ENCODE measurements at places on chromosomes 5 and 9.

DNA sequence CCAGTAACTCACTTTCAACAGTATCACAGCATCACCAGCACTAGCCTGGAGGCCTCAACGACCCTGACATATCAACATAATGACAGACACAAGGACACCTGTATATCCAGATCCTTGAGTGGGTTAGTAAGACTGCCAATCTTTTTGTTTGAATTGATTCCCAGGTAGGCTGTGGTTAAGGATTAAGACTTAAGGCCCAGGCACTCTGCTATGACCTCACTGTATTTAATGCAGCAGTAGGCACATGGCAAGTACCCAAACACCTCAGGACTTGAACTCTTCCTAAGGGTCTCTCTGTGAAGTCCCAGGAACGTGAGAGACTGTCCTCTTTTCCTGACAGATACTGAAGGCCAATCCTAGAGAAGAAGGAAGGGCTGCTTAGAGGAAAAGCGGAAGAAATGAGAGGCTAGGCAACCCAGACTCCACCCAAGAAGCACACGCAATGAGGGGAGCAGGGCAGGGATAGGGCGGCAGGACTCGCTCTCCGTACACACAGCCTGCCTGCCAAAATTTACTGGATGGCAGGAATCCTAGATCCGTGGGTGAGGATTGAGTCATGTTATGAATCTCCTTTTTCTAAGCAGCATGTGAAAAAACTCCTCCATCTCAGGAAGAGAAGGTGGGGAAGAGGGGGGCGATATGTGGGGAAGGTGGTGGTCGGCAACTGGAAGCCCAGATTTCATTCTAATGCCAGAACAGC, 93.4 kb downstream of the SIL1 start:
- no peak for DNase-seq

DNA sequence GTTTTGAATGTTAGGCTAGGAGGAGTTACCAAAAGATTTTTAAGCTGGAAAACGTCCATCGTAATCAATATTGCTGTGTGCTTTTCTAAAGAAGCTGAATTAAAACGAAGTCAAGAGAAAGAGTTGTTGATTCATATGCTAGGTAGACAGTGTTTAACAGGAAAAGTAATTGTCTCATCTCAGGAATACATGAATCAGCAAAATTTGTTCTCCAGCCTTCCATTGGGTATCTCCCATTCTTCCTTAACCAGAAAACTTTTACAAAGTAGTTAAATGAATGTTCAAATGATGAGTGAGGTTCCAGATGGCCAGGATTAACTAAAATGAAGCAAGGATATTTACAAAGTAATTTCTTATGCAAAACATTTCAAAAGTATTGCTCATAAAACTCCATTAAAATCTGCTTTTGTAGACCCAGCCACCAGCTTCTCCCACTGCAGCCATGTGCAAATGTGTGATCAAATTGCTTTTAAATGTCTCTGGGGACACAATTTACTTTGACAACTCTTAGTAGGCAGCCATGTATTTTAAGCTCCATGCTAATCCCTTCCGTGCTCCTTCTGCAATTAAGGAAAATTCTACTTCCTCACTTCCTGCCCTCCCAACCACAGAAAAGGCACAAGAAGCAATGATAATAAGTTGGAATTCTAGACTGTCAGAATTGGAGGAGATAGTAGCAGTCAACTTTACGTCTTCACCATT, 121.2 kb downstream of the HTR4 start:
- no peak for DNase-seq

DNA sequence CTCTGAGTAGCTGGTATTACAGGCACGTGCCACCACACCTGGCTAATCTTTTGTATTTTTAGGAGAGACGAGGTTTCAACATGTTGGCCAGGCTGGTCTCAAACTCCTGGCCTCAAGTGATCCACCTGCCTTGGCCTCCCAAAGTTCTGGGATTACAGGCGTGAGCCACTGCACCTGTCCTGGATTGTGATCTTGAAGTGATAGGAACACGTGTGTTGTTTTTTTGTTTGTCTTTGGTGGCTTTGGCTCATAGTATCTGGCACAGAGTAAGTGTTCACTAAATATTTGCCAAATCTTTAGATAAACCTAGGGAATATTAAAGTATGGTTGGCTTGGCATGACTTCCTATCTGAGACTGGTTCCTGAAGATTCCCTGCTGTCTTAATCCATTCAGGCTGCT, 172.7 kb downstream of the ARHGAP26 start:
- no peak for DNase-seq

DNA sequence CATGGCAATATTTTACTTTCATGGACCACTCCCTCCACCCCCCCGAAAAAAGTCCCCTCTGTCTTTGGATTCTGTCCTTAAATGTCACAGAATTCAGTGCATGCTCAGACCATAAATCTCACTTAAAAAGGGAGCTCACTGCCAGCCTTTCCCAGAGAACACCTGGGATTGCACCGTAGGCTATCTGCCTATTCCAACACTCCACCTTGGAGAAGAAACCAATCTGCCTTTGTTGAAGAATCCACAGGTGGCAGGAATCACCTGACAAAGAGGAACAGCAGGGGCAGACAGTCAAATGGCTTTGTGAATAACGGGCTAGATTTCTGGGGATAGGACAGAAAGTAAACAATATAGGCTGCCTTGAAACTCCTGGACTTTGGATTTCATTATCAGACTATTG, 306.7 kb upstream of the BRINP1 start:
- DNase-seq = no peak

Measured in glutamatergic neuron (in vitro differentiated cells).